CD4-positive, alpha-beta memory T cell (primary cell): ENCODE measurements at places on chromosomes 7 and 10. TPM values are rescaled to one million over a fixed set of nuclear protein-coding genes. Genes with fewer than 3 reads are reported as not detected.

The TUBB8 gene
- not detected for total RNA-seq

The CRHR2 gene
- total RNA-seq = not detected

The UBE2H gene
- 43.8 TPM for total RNA-seq

The CACNA2D1 gene
- total RNA-seq = not detected

DNA sequence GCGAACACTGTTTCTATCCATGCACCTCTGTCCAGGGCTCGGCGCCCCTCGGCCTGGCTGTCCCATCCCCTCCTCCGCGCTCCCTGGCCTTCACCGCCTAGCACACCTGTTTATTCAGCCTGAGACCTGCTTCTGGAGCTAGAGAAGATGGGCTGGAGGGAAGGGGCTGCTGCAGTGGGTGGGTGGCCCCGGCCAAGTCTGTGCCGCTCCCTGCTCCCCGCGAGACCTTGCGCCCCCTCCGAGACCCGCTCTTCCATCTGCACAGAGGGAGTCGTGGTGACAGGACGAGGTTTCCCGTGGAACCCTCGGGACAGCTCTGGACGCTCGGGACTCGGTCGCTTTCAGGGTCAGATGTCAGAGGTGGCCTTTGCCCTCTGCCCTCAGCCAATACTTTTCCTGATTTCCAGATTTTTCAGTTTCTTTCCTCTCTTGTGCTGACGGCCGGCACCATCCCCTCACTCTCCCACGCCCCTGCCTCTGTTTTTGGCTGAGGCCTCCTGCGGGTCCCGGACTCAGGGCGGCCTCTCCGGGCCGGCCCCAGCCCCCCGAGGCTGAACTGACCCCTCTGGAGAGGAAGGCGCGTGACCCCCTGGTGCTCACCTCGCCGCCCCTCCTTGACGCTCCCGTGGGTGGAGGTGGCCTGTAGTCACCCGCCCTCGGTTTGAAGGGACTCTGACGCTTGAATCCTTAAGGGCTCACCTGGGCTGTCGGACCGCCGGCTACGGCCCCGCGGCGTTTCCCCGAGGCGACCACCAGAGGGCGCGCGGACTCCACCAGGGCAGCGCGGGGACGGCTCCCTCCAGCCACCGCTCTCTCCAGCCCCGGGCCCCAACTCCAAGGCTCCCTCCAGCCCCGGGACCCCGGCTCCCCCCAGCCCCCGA, 15.6 kb downstream of the SHH start:
- H3K27me3 ChIP-seq = peaks cover 6% of the 10 kb centered on the region
- H3K4me1 ChIP-seq = peaks cover 3% of the 10 kb centered on the region
- H3K27ac ChIP-seq = no peak overlapping the region
- DNase-seq = no peak

DNA sequence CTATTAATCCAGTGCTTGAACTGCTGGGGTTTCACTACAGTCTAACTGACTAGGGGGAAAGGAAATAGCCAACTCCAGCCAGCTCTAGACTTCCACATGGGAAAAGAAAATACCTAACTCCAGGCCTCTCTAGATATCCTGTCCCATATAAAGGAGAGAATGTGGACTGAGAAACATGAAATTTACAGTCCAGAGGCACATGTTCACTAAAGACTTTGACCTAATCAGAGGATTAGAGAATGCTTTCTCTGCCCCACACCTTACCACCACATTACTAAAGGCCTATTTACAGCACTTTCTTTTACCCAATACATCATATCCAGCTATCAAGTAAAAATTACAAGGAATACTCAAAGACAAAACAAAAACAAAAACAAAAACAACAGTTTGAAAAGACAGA, 164.2 kb downstream of the PCLO start:
- H3K36me3 ChIP-seq = no peaks in the 10 kb centered on the region
- H3K27me3 ChIP-seq = no peaks in the 10 kb centered on the region
- no peak overlapping the region for H3K4me3 ChIP-seq
- DNase-seq = no peak
- H3K27ac ChIP-seq = no peak overlapping the region

GRCh38 chr10:129880191-129880870, 83.7 kb downstream of the EBF3 start:
- no peak overlapping the region for H3K27ac ChIP-seq
- H3K36me3 ChIP-seq = no peaks in the 10 kb centered on the region
- no peaks in the 10 kb centered on the region for H3K27me3 ChIP-seq
- no peak for DNase-seq
- no peaks in the 10 kb centered on the region for H3K4me1 ChIP-seq

DNA sequence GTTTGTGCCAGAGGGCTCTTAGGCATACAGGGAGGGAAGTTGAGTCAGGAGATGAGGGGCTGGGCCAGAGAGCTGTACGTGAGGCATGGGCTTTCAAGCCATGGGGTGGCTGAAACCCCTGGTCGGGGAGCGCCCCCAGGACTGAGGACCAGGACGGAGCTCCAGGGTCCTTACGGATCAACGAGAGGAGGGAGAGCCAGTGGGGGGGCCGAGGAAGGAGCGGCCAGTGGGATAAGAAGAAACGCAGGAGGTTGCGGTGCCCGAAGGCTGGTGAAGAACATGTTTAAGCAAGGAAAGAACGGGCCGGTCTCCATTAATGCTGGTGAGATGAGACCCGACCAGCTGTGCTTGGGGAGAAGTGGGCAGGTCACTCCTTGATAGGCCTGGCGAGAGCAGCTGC, 43.6 kb upstream of the BHLHA15 start:
- no peaks in the 10 kb centered on the region for H3K27me3 ChIP-seq
- DNase-seq = no peak
- H3K4me3 ChIP-seq = no peak overlapping the region
- H3K27ac ChIP-seq = no peak overlapping the region
- no peaks in the 10 kb centered on the region for H3K4me1 ChIP-seq

GRCh38 chr7:152523916-152524315, 88.1 kb upstream of the KMT2C start:
- no peak overlapping the region for H3K4me3 ChIP-seq
- no peaks in the 10 kb centered on the region for H3K4me1 ChIP-seq

DNA sequence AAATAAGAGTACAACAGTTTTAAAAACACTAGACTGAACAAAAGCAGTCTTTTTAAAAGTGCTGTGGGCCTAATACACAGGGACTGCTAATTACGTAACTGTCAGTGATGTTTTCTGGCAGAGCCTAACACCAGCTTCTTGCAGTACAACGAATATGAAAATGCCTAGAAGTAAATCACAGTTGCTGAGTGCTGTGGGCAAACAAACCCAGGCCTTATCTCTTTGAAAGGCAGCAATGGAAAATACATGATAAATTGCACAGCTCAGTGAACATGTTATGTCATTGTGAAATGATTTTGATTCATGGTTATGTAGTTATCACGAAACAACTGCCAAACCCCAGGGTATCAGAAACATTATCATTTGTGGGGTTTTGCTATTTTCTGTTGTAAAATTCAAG, 428.4 kb downstream of the GFRA1 start:
- H3K36me3 ChIP-seq = no peaks in the 10 kb centered on the region
- H3K4me3 ChIP-seq = no peak overlapping the region
- no peaks in the 10 kb centered on the region for H3K4me1 ChIP-seq
- no peaks in the 10 kb centered on the region for H3K27me3 ChIP-seq
- H3K27ac ChIP-seq = no peak overlapping the region

The SEMA3D gene
- not detected for total RNA-seq

DNA sequence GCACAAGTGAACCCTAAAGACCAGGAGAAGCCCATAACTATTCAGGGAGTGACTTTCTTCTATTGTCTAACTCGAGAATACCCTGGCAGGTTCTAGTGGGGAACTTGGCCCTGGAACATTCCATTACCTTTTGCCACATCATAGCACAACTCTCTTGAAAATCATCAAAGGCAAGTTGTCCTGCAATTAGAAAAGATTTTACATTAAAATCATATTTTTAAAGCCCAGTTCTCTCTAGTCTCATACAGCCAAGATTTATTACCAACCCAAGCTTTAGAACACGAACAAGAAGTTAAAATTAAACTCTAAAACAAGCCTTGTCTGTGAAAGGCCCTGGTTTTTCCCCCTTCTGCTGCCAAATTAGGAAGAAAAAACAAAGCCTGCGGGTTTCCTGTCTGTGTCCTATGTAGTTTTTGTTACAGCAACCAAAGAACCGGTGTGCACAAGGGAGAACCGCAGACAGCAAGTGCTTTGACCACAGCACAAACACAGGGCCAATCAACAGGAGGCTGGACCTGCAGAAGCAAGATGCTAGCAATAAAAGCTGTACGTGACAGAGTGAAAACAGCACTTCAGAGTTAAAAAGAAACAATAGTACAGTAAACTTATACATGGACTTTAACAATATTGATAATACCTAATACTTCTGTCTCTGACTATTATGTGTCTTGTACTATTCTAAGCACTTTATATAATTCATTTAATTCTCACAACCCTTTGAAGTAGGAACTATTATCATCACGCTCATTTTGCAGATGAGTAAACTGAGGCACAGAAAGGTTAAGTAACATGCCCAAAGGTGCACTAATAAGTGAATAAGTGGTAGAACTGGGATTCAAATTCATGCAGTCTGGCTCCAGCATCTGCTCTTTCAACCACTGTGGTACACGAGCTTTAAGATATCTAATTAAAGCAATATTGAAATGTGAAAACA, 65.8 kb downstream of the STK17A start:
- peak overlapping the region; percentile 15 for H3K4me3 ChIP-seq
- H3K36me3 ChIP-seq = no peaks in the 10 kb centered on the region
- peak; percentile 84 for DNase-seq
- peaks cover 99% of the 10 kb centered on the region for H3K4me1 ChIP-seq
- peak overlapping the region; percentile 70 for H3K27ac ChIP-seq

DNA sequence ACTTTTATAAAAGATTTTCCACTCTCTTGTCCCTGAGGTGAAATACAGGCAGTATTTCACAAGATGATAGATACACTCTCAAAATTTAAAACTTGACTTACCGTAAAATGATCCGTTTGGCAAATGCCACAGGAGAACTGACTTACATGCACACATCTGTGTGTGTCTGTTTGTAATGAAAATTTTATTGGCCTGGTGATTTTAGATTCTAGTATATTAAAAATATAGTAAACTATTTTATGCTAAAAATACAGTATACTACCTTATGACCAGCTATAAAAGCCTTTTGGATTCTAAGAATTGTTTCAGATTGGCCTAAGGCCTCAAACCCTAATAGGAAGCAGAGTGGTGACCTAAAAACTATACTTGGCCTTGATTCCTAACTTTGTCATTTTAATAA, 362.7 kb downstream of the IPMK start:
- H3K4me1 ChIP-seq = no peaks in the 10 kb centered on the region
- H3K36me3 ChIP-seq = no peaks in the 10 kb centered on the region
- H3K27me3 ChIP-seq = no peaks in the 10 kb centered on the region
- no peak overlapping the region for H3K27ac ChIP-seq
- DNase-seq = no peak

The CHN2 gene
- total RNA-seq = 4.9 TPM

DNA sequence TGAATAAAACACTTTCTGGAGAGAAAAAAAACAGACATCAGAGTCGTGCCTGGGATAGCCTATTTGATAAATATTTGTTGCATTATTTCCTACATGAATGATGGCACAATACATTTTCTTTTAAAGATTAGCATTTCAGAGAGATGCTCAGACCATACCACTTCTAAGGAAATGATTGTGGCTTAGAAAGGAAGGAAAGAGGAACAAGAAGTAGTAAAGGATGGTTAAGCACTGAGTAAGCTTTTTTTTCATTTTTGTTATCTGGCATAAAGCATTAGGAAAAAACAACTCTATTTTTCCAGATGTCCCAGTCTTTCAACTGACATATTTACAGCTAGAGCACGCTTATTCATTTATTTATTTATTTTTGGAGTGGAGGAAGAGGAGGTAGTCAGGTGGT, 258.8 kb upstream of the TEX47 start:
- no peak overlapping the region for H3K4me3 ChIP-seq
- no peak overlapping the region for H3K27ac ChIP-seq
- H3K27me3 ChIP-seq = no peaks in the 10 kb centered on the region
- DNase-seq = no peak
